Right ventricle myocardium superior (tissue), 1 donor: ENCODE measurements at places on chromosomes 12 and 14.
A peak's percentile ranks its signal among the peaks of the same experiment; 100 is the strongest.

DNA sequence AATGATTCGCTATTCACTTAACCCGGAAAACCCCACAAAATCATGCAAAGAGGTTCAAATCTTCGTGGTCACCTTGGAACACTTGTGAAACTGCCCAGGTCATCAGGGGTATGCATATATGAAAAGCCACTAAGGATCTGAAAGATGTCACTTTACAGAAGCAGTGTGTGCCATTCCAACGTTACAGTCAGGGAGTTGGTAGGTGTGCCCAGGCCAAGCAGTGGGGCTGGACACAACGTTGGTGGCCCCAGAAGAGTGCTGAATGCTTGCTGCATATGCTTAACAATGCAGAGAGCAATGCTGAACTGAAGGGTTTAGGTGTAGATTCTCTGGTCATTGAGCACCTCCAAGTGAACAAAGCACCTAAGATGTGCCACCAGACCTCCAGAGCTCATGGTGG is 51.1 kb upstream of the EIF5 start:
- DNase-seq: no peak

DNA sequence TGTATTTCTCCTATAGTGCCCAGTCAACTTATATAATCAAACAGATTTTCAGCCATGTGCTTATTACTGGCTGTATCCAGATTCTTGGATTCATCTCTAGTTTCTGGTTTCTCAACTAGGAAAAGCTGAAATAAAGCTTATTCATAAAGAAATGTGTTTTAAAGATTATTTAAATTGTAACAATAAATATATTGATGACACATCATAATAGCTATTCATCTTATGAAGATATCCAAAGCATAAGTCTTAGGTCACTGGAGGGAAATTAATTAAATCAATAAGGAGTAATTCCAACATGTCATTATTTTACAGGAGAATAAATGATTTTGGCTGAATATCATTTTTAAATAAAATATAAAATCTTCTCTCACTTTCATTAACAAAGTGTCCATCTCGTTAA is 32.1 kb upstream of the KRR1 start:
- DNase-seq: no peak

DNA sequence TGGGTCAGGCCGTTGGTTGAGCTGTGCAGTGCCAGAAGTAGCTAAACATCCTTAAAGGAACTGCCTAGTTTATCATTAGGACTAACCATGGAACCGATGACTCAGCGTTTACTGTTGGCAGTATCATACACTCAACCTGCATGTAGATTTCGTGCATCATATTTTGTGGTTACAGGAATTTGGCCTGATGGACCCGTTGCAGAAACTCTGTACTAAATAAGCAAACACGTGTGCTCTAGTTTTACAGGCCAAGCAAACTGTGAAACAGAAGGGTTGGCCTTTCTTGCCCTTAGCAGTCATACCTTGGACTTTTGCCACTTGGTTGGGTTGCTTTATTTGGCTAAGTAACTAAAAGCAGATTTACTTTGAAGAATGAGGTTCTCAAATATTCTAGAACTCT is 35.6 kb downstream of the DGLUCY start:
- DNase-seq: no peak

- no peak for DNase-seq
Observed at GRCh38 chr12:87995581-87996178, 33.5 kb downstream of the C12orf50 start.

DNA sequence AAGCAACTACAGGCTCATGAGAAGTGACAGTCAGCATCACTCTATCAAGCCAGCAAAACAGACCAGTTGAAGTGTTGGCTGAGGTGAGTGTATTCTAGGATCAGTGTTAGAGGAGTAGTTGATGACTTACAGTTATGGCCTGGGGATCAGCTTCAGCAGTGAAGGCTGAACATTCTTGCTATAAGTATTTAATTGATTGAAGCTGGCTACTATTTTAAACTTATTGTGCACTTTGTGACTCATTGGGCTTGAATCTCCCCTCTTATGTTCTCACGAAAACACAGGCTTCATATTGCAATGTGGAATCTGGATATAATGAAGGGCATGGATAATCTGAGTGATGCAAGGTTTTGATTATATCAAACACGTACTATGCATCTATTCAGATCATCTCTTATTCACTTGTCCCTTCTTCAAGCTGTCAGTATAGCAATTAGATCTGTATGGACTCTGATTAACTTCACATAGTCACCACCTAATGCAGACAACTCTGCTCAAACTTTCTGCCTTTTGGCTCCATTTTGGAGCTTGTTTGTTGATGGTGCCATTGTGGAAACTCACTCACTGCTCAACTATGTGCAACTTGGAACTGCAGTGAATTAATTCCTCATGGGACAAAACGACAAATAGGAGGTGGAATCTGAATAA is 309.2 kb downstream of the SLC16A7 start:
- no peak for DNase-seq

GRCh38 chr12:41966916-41967315 is 177.8 kb downstream of the GXYLT1 start:
- no peak for DNase-seq

- no peak for DNase-seq
Observed at GRCh38 chr12:31222620-31223222, 103.2 kb downstream of the SINHCAF start.

DNA sequence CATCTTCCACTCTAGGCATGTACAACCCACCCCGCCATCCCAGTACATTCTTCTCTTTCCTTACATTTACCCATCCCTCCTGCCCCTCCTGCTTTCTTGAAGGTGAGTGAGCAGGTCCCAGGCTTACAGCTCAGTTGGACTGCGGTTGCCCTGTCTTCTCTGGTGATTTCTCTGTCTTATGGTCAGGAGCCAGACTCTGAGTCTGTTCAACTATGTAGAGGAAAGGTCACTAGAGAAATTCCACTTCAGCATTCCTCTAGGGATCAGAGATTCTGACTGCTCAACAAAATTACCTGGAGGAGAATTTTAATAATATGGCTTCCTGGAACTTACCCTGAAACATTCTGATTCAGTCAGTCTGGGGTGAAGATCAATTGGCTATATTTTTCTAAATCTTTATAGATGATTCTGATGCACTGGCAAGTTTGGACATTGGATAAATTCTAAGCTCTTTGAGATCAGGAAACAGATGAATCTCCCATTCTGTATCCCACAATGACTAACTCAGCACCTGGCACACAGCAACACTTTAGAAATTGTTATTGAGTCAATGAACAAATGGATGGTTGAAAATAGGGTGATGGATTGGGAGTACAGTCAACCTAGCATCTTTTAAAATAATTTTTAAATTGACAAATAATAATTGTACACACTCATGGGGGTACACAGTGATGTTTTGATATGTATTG is 128.6 kb upstream of the HIF1A start:
- no peak for DNase-seq

DNA sequence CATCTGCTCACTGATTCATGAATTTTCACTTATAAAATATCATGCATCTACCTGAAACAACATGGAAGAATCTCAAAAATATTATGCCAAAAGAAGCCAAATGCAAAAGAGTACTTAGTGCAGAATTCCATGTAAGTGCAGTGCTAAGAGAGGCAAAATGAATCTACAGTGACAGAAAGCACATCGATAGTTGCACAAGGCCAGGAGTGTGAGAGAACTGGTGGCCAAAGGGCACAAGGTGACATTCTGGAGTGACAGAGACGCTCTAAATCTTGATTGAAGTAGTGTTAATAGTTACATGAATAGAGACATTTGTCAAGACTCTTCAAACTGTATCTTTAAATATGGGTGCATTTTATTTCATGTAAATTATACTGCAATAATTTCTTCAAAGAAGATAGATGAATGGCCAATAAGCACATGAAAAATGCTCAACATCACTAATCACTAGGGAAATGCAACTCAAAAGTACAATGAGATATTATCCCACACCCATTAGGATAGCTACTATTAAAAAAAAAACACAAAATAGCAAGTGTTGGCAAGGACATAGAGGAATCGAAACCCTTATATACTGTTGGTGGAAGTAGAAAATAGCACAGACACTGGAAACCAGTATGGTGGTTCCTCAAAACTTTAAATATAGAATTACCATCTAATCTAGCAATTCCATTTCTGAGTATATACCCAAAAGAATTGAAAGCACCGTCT is 71.7 kb upstream of the KICS2 start:
- no peak for DNase-seq

GRCh38 chr12:46160101-46160980 is 108.5 kb downstream of the SLC38A1 start:
- no peak for DNase-seq

- DNase-seq: no peak
Observed at GRCh38 chr12:115697340-115697739, 580.2 kb downstream of the MED13L start.

DNA sequence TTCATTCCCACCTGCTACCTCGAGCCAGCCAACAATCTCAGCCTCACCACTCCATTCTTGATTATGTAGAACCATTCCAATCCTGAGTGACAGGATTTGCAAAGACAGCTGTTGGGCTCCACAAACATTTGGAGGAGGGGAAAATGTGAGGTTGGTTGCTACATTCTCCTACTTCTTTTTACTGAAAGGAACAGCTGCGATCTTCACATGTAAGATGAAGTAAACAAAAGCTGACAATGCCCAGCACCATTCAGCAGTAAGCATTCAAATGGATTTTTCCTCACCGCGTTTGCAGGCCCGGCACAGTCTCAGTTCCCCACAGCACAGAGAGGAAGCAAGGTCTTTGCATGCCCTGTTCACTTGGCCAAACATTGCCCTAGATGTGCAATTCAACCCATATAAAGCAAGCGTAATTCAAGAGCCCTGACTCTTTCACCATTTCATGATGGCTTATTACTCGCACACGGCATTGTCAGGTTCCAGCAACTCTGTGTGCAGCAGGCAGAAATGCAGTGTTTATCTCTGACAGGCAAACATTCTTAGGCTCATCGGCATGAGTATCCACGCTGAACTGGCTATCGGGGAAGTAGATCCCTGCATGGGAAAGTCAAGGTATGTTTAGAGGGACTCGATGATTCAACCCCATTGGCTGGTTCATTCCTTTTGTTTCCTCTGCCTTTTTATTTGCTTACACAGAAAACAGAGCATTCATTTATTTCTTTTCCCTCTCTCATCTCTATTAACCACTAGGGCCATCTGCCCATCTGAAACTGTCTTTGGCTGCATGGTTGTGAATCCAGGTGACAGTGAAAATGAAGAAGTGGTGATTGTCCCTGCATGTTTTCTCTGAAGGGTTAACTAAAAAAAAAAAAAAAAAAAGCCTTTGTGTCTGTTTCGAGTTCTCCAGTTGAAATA is 236.1 kb upstream of the PLEKHG7 start:
- DNase-seq: peak; percentile 40

DNA sequence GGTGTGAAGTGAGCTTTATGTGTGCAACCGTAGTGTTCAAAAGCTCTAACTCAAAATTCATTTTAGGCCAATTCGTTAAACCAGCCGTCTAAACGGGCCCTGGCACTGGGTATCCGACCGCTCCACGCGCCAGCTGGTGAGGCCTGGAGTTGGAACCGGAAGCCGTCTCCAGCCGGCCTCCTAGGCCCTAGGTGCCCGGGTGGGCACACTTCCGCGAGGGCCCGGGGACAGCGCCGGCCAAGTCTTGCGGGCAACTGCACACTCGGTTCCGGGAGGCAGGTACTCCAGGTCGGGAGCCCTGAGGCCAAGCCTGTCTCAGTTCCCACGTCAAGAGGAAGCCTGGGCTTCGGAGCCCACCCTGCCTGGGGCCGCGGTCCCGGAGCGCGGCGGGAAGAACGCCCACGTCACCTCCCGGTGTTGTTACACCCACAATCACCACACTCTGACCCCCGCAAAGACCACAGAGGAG is 16.2 kb downstream of the OTX2 start:
- DNase-seq: no peak

- no peak for DNase-seq
Observed at GRCh38 chr14:36515896-36516718, 3.9 kb downstream of the NKX2-1 start.

DNA sequence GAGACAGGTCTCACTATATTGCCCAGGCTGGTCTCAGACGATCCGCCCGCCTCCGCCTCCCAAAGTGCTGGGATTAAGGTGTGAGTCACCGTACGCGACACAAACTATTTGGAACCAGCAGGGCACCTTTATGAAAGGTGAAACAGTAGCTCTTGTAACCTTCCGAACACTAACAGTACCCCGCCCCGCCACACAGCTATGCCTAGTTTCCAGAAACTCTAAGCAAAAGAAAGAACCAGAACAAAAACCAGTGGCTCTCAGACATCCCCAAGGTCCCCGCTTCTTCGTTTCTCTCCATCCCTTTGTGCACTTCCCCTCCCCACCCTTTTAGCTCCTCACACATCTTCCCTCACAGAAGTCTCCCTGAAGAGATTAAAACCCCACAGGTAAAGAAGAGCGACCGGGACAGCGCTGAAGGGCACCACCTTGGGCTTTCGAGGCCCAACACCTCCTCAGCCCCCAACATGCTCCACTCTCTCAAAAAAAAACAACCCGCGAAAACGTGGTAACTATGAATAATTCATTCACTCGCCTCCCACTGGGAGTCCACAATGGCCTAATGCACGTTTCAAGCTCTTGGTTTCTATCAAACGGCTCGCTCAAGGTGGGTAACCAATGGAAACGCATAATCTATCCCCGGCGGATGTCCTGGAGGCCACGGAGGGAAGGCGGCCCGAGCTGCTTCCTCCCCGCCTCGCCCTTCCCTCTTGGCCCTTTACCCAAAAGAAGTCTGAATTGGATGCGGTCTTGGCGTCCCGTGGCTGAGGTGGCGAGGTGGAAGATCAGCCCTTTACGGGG is 877 bp downstream of the BAG5 start:
- DNase-seq: peak; percentile 39

- no peak for DNase-seq
Observed at GRCh38 chr12:47361389-47362021, 281.7 kb upstream of the AMIGO2 start.

- DNase-seq: no peak
Observed at GRCh38 chr12:2930865-2931264, 28.3 kb upstream of the TEAD4 start.

DNA sequence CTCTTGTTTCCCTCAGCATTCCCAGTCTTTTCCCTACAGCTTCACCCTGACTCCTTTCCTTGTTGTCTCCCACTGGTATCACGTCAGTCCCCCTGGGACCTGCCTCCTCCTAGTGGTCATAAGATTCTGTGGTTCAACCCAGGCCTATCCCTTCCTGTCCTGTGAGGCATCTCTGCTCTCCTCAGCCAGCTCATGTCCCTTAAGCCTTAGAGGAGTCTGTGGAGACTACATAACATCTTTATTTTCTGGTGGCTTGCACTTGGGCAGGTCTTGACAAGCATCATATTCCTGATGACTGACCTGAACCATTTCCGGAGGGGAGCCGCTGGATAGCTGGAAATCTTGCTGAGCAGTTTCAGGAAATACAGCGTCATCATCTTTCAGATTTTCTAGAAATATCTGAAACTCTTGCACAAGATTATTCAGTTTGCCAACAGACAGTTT is 688 bp downstream of the C12orf71 start:
- DNase-seq: no peak

GRCh38 chr12:109212460-109213115 is 96.2 kb downstream of the ACACB start:
- no peak for DNase-seq

DNA sequence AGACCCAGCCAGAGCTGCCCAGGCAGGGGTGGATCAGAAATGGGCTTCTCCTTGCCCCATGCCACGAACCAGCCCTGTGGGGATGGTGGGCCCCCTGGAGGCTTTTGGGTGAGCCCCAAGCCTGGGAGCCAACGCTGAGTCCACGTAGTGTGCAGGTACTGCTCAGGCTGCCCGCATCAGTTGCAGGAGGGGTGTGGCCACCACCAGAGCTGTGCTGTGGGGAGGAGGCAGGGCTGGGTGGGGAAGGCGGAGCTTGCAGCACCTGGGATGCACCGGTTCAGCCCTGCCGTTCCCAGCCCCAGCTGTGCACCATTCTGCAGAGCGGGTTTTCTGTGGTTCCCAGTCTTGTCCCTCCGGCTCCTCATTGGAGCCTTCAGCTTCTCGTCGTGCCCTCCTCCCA is 36.3 kb downstream of the IL31 start:
- no peak for DNase-seq

- no peak for DNase-seq
Observed at GRCh38 chr14:75315144-75315543, 36.5 kb downstream of the FOS start.
